HT-29 (cell line): ENCODE measurements at places on chromosomes 7 and 10.
A peak's percentile ranks its signal among the peaks of the same experiment; 100 is the strongest.

DNA sequence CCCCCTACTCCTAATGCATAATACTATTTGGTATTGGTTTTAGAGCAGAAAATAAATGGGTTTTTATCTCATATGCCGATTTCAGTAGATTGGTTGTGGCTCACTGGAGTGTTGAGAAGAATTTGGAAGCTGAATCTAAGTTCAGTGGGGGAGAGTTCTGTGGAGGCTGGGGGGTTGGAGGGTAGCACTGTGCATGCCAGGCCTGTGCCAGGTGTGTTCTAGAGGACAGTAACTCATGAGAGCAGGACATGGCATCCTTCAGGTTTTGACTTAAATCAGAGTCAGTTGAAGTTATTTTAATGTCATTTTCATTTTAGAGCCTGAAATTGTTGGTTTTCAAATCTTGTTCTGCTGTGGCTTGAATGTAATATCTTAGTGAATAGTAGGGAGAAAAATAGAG is 79.5 kb downstream of the EEPD1 start:
- no peak for DNase-seq

DNA sequence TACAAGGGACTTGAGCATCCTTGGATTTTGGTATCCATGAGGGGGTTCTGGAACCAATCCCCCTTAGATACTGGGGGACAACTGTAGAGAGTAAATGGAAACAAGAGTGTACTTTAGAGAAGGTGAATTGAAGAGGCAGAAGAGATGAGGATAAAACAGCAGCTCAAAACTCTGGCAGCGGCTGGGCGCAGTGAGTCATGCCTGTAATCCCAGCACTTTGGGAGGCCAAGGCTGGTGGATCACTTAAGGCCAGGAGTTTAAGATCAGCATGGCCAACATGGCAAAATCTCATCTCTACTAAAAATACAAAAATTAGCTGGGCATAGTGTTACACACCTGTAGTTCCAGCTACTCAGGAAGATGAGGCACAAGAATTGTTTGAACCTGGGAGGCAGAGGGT is 218.7 kb downstream of the GALNT17 start:
- no peak for DNase-seq

DNA sequence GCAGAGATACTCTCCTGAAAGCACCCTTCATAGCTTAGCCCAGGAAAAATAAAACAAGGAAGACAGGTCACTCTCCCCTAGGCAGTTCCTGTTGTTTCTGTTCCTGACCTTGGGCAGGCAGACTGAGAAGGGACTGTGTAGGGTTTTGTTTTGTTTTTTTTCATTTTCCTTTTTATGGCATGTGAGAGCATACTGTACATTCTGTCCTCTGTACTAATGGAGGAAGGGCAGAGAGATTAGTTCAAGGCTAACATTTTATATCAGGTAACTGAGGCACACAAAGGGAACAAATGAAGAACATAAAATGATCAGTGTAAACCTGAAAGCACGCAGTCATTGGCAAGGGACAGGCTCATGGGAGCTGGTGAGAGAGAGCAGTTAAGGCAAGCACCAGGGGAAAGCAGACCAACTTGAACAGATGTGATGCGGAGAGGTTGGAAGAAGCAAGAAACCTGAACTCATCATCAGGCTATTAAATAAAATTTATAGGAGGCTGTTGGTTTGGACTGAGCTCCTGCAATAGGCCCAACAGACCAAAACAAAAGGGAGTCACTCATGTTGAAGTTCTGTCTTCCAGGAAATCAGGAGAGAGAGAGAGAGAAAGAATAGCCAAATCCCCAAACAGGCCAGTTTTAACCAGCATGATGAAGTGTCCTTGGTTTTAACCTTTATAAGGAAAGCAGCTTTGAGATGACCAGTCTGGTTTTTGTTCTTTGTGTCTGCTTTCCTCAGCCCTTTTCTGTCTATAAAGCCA is 34.1 kb upstream of the PDCD4 start:
- no peak for DNase-seq

DNA sequence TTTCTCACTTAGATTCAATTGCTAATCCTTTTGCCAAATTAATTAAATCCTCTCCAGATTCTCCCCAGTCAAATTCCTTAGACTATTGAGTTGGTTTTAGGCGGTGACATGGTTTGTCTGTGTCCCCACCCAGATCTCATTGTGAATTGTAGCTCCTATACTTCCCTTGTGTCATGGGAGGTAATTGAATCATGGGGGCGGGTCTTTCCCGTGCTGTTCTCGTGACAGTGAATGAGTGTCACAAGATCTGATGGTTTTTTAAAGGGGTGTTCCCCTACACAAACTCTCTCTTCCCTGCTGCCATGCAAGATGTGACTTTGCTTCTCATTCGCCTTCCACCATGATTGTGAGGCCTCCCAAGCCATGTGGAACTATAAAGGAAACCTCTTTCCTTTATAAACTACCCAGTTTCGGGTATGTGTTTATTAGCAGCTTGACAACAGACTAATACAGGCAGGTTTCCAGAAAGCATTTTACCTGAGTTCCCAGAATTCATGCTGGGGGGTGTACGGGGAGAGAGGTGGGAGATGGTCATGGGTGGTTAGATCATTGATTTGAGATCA is 44.7 kb upstream of the GARS1 start:
- DNase-seq = peak; percentile 20

DNA sequence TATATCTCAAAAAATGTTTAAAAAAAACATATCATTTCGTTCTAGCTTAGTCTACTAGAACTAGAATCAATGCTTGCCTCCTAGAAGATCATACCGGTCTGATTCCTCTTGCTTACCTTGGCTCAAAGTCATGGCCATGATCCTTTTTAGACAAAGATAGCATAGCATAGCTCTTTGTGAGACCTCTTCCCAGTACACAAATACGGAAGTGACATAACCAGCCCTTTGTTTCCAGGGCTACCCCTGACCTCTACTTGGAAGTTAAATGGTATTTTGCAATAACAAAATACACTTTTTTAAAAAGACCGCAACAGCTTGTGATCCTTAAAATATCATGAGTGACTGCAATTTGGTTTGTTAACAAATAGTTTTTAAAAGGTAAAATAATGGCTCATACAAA is 130.7 kb upstream of the NOBOX start:
- DNase-seq = no peak

- DNase-seq = no peak
Measured at GRCh38 chr7:68321776-68322496, 1276.3 kb upstream of the AUTS2 start.

GRCh38 chr7:109898-110556 is 82.3 kb upstream of the FAM20C start:
- no peak for DNase-seq

GRCh38 chr10:19570120-19570519 is 246.1 kb upstream of the PLXDC2 start:
- DNase-seq = no peak

GRCh38 chr7:31767686-31768358 is 80.8 kb downstream of the PPP1R17 start:
- DNase-seq = no peak

- no peak for DNase-seq
Measured at GRCh38 chr7:106609416-106609815, 51.5 kb downstream of the CCDC71L start.

DNA sequence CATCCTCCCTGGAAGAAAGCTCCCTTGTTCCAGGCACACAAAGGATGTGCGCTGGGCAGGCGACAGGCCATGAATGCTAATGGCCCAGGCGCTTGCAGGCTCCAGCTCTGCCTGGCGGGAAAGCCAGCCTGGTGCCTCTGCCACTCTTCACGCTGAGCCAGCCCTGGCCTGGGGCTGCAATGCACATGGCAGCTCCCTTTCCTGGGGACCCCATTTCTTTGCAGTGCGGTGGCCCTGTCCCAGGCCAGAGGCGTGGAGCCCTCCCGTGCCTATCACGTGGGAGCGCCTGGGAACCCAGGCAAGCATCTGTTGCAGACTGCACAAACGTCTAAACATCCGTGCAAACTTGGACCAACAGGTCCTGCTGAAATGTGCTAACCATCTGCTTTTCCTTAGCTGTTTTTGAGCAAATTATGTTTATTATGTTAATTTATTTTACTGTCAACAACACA is 152.1 kb upstream of the LYZL2 start:
- DNase-seq = no peak

DNA sequence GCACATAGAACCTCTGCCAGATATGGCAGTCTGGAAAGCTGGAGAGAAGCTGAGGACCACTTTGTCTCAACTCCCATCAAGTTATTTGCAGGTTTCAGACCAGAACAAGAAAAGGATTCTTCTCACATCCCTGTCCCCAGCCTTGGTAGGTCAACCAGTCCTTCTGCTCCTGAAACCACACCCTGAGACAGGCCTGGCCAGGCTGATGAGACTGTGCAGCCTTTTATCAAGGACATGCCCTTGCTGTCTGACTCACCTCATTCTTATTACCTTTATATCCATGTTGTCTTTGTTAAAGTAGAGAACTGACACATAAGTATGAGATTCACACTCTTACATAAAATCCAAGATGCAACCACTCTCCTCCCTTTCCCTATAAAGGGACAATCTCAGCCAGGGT is 354.9 kb downstream of the PLXNA4 start:
- DNase-seq = no peak

- DNase-seq = no peak
Measured at GRCh38 chr7:20050241-20050966, 166.8 kb downstream of the MACC1 start.

GRCh38 chr10:102946992-102947391 is 28.9 kb downstream of the CNNM2 start:
- DNase-seq = no peak
